H7 (cell line): ENCODE measurements at places on chromosomes 2 and 18. TPM values are rescaled to one million over a fixed set of nuclear protein-coding genes. Genes with fewer than 3 reads are reported as not detected.

DNA sequence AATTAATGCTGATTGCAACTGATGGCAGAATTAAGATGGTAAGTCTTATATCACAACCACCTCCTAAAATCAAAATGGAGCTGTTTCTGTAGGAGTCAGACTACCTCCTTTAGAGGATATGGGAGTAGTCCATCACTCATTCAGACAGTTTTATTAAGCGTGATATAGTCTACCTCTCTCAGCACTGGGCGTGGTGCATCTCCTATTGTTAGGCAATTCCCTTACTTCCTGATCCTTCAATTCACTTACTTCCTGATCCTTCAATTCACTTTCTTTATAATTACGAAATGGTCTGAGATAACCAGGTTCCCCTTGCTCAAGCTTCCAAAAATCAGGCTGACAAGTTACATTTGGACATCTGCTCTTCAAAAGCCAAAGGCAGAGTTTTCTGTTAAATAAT, 31.9 kb downstream of the ATP8B1 start:
- DNase-seq, result no peak

DNA sequence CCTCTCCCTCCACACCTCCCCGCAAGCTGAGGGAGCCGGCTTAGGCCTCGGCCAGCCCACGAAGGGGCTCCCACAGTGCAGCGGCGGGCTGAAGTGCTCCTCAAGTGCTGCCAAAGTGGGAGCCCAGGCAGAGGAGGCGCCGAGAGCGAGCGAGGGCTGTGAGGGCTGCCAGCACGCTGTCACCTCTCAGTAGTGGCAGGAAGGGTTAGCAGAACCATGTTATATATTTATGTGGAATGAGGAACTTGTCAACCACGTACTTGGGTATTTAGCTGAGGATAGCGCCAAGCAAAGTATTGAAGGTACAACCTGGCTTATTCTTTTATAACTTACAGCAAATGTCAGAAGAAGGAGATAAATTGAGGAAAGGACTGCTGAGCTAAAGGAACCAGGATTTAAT, 144.1 kb upstream of the MGAT5 start:
- DNase-seq, result no peak

DNA sequence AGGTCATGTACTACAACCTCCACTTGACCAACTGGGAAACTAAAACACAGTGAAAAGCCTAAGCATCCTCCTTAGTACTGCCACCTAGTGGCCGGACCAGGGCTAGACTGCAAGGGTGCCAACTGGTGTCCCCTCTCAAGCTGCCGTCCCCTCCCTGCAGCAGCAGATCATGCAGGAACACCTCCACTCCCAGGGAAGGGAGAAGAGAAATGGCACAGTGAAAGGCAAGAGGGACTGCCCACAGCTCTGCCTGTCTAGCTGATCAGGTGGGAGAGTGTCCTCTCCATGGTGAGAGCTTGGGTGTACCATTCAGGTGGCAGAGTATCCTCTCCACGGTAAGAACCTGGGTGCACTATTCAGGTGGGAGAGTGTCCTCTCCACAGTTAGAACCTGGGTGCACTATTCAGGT, 78.1 kb downstream of the AAK1 start:
- DNase-seq, result peak; percentile 62

GRCh38 chr2:226813148-226813701, 13.6 kb upstream of the IRS1 start:
- DNase-seq, result peak; percentile 48

The NEB gene
- total RNA-seq, result 0.14 and 1.00 TPM in 2 replicates

DNA sequence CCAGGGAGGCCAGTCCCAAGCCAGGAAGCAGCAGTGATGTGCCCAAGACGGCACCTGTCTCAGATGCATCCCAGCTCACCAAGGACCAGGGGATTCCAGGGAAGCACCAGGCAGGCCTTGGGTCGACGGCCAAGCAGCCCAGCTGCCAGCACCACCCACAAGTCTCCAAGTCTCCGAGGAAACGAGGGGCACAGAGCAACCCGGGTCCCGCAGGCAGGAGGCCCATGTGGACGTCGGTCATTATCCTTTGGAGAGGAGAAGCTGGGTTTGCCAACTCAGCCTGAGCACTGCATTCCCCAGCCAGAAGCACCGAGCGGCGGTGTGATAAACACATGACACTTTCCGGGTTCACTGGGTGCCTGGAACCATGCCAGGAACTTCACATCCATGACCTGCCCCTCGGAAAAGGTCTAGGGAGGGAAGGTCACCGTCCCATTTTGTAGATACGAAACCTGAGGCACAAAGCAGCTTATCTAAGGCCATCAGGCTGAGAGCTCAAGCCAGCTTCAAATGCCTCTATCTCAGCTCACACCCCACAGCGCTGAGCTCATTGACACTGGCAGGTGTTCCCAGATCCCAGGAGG, 104.5 kb downstream of the ZNF516 start:
- no peak for DNase-seq

The RIT2 gene
- 0.17 and 0.26 TPM in 2 replicates for total RNA-seq

- no peak for DNase-seq
These were observed 529.1 kb upstream of the HNMT start for GRCh38 chr2:137435162-137435561.

The RAB6C gene
- not detected in 2 replicates for total RNA-seq

The CPS1 gene
- 3.1 and 6.3 TPM in 2 replicates for total RNA-seq
